ENCODE measurements at places on chromosomes 12 and 14.

- no peak for DNase-seq
Observed at GRCh38 chr12:51911307-51911706, 4.0 kb downstream of the ACVRL1 start.

GRCh38 chr14:79598339-79598738, 613.0 kb downstream of the DIO2 start:
- no peak for DNase-seq

- peak; percentile 92 for DNase-seq
Observed at GRCh38 chr12:54191550-54192022, 2.8 kb upstream of the SMUG1 start.

DNA sequence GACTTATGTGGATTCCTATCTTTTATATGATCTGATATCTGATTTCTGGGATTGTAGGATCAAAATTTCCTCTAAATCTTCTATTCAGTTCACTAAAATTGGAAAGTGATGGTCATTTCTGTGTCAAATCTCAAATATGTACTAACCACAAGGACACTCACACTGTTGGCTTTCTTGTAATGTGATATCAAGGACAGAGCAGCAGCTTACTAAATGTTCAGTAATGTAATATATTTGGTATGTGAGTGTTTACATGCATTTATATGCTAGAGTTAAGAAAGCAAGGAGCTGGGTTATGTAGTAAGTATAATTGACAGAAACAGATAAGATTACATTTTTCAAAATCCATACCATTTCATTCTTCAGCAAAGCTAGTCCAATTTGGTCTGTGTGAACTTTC, 16.5 kb downstream of the PUS7L start:
- peak; percentile 27 for DNase-seq

GRCh38 chr14:76968621-76969063, 59.9 kb downstream of the IRF2BPL start:
- DNase-seq = no peak
